Stimulated activated CD8-positive, alpha-beta memory T cell treated with anti-CD3 and anti-CD28 coated beads, Interleukin-4, amount 100 ng/mL, for 1 hour (primary cell): ENCODE measurements at places on chromosomes 5 and 9.

DNA sequence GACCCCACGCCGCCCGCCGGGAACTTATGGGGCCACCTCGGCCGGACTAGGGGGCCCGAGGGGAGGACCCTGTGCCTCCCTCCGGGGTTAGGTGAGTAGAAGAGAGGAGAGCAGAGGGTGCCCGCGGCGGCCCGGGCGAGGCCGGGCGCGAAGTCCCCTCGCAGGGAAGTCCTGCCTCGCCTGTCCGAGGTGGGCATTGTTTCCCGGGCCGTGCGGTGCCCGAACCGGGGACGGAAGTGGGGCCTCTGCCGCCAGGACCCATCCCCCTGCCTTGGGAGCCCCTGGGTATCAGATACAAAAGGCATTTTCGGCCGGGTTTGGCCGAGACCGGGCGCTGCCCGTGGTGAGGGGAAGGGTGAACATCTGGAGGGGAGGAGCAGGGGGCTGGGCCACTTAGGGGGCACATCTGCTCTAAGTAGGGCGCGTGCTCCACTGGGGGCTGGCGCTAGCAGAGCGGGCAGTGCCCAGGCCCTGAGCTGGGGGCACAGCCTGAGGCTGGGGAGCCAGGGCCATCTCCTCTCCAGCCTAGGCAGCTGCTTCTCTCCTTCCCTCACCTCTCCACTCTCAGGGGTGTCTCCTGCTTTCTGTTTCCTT is 48.2 kb downstream of the DAB2IP start:
- DNase-seq: no peak

- DNase-seq: no peak
These were observed 93.7 kb upstream of the MRPS30 start for GRCh38 chr5:44714871-44715561.

DNA sequence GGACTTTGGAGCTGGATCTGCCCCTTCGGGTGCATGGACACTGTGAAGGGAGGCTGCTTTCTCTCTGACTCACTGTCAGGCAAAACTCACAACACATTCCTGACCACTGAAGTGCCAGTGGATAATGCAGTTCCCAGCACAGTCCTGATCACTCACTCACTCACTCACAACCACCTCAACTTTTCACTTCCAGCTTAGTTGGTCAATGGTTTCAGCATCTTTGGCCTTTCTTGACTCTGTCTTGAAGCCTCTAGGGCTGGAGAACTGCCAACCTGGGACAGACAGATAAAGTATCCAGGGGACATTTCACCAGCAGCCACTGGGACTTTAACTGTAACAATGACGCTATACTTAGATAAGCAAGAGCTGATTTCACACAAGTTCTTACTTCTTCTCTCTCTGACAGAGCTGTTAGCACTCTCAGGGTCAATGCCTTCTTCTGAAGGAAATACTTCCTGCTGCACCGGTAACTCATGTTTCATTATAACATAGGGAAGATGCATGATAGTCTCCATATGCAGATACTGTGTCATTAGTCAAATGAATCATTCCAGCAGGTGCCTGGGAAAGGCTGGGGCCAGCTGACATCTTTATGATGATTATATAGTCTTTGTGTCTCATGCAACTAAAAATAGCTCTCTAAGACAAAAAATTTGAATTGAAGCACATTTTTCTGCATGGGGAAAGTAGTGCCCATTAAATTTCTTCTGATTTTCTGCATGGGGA is 499.0 kb downstream of the SEMA5A start:
- DNase-seq: no peak

DNA sequence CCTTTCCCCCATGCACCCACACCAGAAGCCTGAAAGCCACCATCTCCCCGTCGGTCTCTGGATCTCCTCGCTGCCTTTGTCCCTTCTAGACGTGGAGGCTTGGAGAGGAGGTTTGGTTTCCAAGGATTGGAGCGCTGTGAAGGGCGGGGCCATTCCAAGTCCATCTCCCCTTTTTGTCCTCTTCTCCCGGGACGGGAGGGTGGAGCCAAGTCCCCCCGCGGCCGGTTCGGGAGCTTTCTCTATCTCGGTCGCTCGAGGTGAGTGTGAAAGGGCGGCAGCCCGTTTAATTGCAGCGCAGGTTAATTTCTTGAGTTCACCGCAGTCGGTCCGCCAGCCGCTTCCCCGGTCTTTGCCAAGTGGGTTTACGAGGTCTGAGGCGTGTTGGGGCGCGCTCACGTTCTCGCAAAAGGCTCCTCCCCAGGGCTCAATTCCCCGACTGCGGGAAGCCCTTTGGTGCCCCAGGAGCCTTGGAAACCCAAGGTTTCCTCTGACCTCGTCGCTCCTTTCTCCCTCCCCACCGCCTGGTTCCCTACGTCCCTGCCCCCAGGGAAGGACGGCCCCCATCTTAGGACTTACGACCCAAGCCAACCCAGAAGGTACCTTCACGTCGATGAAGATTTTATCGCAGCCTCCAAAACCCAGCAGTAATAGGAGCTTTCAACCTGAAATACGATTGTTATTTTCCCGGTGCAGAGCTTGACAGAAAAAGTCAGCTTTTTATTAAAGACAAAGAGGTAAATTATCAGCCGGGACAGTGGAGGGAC is 2.8 kb upstream of the ZNF462 start:
- DNase-seq: no peak
